ENCODE measurements at places on chromosomes 3 and 15.
A peak's percentile ranks its signal among the peaks of the same experiment; 100 is the strongest.

DNA sequence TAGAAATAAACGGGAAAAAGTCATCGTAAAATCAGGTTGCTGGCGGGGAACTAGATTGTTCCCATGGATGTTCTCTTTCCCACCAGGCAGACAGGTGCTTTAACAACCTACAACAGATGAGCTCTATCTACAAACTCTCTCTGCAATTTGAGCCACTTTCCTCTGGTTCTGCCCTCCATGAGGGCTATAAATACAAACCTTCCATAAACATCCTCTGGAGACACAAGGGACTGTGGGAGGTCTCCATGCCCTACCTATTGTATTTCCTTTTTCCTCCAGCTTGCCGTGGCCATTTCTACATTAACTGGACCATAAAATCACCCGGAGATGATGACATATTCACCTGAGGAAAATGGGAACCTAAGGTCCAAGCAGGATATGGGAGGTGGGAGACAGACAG is 151.1 kb downstream of the GABRB3 start:
- no peak for DNase-seq

GRCh38 chr3:33278163-33278562 is 921 bp downstream of the FBXL2 start:
- no peak for DNase-seq

DNA sequence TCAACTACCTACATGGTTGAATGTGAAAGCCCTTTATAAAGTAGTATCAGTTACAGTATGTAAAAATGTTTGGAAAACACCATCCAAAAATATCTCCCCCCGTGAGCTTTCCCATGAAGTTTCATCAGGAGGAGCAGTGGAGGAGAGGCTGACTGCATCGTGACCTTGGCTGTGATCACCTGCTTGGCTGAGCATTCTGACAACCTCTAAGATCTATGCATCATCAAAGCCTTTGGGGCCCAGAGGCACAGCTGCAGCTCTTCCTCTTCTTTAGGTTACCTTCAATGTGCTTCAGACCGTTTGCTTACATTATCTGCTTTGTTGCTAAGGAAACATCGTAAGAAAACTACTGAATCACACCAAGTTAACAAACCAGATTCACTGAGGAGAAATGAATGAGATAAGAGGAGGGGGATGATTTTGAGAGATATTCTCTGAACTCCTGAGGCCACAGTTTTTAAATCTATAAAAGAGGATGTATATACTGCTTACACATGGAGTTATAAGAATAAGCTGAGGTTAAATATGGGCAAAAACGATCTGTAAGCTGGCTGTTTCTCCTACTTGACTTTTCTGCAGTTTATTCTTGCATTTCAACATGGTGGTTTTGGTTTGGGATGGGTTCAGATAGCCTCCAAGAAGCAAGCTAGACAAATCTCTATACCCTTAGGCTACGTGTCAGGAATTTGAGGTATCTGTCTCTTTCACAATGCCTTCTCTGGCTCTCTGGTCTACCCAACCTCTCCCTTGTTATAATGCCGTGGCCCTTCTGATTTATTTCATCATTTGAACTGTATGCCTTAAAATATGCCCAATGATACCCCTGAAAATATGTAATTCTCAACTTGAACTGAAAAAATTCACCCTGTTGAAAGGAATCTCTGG is 4.0 kb downstream of the GCSAM start:
- DNase-seq: no peak

GRCh38 chr15:39631357-39631756 is 50.5 kb downstream of the THBS1 start:
- DNase-seq: no peak

GRCh38 chr3:134453631-134454030 is 32.2 kb downstream of the ANAPC13 start:
- no peak for DNase-seq

DNA sequence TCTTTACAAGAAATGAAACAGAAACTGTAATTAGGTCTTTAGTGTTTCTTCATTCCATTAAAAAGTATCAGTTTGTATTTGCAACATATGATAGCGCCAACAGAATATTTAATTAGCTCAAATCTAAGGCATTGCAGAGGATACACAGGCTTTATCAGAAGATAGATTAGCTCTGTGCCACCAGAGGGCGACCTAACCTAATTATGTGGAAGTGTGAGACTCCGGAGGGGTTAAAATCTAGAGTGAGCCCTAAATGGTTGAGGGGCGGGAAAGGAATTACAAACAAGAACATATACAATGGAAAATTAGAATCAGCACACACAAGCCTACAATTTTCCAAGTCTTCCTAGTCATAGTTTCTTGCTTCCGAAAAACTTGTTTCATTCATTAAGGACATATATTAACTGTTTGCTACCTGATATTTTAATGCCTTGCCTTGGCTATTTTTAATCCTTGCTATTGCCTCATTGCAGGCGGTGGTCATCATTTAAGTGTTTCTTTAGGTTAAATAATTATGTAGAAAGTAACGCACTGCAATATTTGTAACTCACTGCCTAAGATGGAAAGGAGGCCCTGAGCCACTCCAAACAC is 18.0 kb upstream of the RYR3 start:
- DNase-seq: peak; percentile 35

DNA sequence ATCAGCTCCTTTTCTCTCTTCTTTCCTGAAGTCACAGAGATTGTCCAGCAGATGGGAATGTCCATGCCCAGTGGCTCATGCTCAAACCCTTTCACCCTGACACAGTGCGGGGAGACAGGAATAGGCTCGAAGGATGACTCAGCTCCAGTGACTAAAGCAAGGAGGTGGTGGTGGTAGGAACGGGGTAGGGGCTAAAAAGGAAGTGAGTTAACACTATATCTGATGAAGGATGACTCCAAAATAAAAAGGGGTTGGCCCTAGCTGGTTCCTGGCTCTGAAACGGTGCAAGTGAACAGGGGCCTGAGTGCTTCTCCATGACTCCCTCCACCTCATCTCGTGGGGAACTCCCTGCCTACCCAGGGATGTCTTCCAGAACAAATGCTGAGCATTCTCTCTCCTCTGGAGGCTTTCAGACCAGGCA is 167.4 kb upstream of the LPP start:
- no peak for DNase-seq

DNA sequence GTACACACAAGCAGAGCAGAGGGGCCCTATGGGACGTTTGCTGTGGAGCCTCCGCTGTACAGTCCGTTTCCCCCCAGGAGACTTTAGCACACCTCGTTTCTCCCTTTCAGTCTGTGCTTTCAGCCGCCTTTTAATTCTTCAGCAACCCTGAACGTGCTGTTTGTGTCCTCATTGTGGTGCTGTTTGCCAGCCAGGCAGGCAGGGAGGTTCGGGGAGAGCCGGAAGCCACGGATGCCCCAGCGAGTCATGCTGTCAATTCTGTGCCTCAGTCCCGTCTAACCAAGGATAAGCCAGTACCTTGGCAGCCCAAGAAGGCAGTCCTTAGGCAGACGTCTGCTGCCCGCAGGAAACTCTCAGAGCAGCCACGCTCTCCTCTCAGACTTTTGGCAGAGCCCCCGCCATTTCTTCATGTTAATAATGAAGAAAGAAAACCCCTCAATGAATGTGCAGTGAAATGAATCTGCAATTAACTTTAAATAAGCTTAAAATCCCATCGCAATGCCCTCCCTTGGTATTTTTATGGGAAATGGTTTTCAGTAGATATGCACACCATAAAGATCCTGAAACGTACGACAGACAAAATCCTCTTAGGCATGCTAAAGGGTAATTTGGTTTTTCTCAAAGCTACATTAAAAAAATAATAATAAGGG is 158.6 kb downstream of the UACA start:
- no peak for DNase-seq

DNA sequence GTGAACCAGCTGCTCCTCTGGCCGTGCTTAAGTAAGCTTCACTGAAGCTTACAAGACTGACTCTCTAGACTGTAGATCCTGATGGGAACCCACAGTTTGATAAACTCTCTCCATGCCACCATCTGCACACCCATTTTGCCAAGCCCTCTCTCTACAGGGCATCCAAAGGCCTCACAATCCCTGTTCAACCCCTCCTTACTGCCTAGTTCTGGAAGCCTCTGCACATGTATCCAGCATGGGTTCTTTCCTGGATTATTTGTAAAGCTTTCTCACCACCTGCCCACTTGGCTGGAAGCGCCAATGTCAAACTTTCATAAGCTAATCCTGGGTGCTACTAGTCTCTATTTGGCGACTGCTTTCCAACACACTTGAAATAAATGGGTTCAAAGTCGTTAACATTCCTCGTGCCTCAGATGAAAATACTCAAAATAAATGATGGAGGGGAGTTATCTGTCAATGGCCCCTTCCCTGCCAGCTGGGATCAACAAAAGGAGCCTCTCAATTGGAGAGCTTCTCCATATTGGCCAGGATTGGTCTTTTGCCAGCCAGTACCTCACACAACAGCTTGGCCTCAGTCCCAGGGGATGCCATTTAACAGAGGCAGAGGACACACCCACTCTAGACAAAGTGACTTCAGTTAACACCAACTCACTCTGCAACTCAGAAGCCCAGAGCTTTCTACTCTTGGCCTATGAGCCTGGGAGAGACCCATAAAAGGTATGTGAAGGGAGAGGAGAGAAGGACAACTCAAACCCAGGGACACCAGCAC is 48.1 kb downstream of the SH3BP5 start:
- DNase-seq: peak; percentile 85

DNA sequence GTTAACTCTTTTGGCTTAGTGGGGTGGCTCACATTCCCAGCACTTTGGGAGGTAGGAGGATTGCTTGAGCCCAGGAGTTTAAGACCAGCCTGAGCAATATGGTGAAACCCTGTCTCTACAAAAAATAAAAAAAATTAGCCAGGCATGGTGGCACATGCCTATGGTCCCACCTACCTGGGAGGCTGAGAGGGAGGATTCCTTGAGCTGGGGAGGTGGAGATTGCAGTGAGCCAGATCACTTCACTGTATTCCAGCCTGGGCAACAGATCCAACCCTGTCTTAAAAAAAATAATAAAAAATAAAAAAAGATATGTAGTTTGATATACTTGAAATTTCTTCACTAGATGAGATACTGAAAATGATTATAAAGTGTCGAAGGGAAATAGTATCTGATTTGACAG is 178.8 kb downstream of the TCF12 start:
- DNase-seq: no peak

DNA sequence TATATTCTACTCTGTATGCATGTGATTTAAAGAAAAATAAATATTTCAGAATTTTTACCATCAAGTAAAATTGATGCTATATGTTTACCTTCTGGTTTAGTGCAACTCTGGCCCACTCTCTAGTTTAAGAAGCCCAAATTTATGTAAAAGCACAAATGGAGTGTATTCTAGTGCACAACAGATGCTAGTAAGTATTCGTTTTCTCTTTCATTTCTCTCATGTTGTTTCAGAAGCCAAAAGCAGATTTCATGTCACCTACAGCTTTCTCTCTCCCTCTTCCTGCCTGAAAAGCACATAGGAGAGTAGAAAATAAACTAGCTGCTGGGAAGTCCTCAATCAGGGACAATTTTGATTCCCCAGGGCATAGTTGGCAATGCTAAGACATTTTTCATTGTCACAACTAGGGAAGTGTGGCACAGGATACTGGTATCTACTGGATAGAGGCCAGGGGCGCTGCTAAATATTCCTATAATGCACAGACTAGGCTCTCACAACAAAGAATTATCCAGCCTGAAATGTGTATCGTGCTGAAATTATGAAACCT is 147.4 kb upstream of the ARHGEF26 start:
- DNase-seq: no peak

GRCh38 chr3:52827866-52828376 is 2.6 kb downstream of the ITIH4 start:
- no peak for DNase-seq

DNA sequence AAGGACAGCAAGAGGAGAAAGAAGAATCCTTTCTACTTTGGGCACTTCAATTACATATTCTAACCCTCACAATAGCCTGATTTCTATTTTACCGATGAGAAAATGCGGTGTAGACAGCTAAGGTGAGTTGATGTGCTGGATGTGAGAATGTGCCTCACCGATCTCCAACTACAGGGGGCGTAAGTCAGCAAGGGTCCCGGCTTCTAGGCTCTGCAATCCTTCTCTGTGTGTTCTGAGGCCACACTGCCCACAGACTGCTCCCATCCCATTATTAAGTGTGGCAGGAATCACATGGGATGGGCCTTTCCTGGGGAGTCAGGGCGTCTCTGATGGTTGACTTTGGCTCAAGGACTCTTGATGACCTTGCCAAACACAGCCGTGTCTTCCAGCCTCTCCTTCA is 23.6 kb upstream of the RPL35A start:
- no peak for DNase-seq

- no peak for DNase-seq
Observed at GRCh38 chr3:67648701-67649100, 5.7 kb downstream of the SUCLG2 start.

GRCh38 chr3:182530316-182530715 is 263.0 kb upstream of the ATP11B start:
- no peak for DNase-seq

Data from SHP77 treated with DMSO at 0.1 percent for 48 hours (cell line).